A673 (cell line): ENCODE measurements at places on chromosomes 5 and 9. TPM values are rescaled to one million over a fixed set of nuclear protein-coding genes. Genes with fewer than 3 reads are reported as not detected.

Gene PCDHA9
- 0.33 and 0.37 TPM in 2 replicates for total RNA-seq

Gene CD14
- total RNA-seq, result 0.41 and 0.48 TPM in 2 replicates

Gene IFNA17
- total RNA-seq, result not detected in 2 replicates

Gene LCN9
- not detected in 2 replicates for total RNA-seq

Gene ARL10
- 13.6 and 15.8 TPM in 2 replicates for total RNA-seq

Gene LRRC19
- total RNA-seq, result not detected in 2 replicates

Gene CHSY3
- total RNA-seq, result not detected in 2 replicates

Gene CARD6
- 7.1 and 8.9 TPM in 2 replicates for total RNA-seq

Gene ARSI
- total RNA-seq, result 0.15 and 0.30 TPM in 2 replicates

Gene DHFR
- 125 and 126 TPM in 2 replicates for total RNA-seq

Gene PCDHB14
- 6.9 and 7.4 TPM in 2 replicates for total RNA-seq

Gene VPS13A
- total RNA-seq, result 32.2 and 39.5 TPM in 2 replicates

Gene SLCO4C1
- total RNA-seq, result 0.13 and 0.55 TPM in 2 replicates

Gene PDE8B
- 0.69 and 0.85 TPM in 2 replicates for total RNA-seq

Gene ALDH1A1
- 8.7 and 8.8 TPM in 2 replicates for total RNA-seq

Gene ACER2
- 0.70 and 0.84 TPM in 2 replicates for total RNA-seq

Gene POLR3G
- total RNA-seq, result 10.6 and 11.8 TPM in 2 replicates

Gene SSBP2
- 42.8 and 53.7 TPM in 2 replicates for total RNA-seq

Gene SPATA9
- total RNA-seq, result not detected in 2 replicates

Gene DOCK8
- not detected in 2 replicates for total RNA-seq

Gene PCDHGA3
- 0.85 and 0.97 TPM in 2 replicates for total RNA-seq

Gene GPR150
- 0.13 and 0.15 TPM in 2 replicates for total RNA-seq

Gene SHOC1
- not detected in 2 replicates for total RNA-seq

Gene TMOD1
- total RNA-seq, result 0.09 and 0.24 TPM in 2 replicates

Gene PCDHGA1
- total RNA-seq, result 2.2 and 2.3 TPM in 2 replicates

Gene MYMK
- total RNA-seq, result not detected in 2 replicates

Gene RASGEF1C
- not detected in 2 replicates for total RNA-seq

Gene CDK9
- total RNA-seq, result 68.0 and 77.7 TPM in 2 replicates

Gene ADGRD2
- not detected in 2 replicates for total RNA-seq

Gene ROPN1L
- total RNA-seq, result 0.24 and 0.39 TPM in 2 replicates

Gene SV2C
- total RNA-seq, result 3.1 and 4.1 TPM in 2 replicates

Gene ADCY2
- 0.28 and 0.34 TPM in 2 replicates for total RNA-seq

Gene BTNL9
- not detected in 2 replicates for total RNA-seq

Gene TDRD7
- total RNA-seq, result 3.6 and 4.9 TPM in 2 replicates

Gene LVRN
- not detected in 2 replicates for total RNA-seq

Gene KCNV2
- total RNA-seq, result not detected in 2 replicates

Gene PCDHGB2
- 6.2 and 6.5 TPM in 2 replicates for total RNA-seq

Gene JAKMIP2
- 67.4 and 85.5 TPM in 2 replicates for total RNA-seq

Gene IFNE
- total RNA-seq, result not detected in 2 replicates

Gene F2RL1
- 0.32 and 0.39 TPM in 2 replicates for total RNA-seq

Gene NUTM2G
- not detected in 2 replicates for total RNA-seq

Gene C8G
- 0.74 and 0.75 TPM in 2 replicates for total RNA-seq

Gene PROB1
- total RNA-seq, result 0.82 and 1.0 TPM in 2 replicates

Gene AK3
- total RNA-seq, result 93.1 and 93.6 TPM in 2 replicates

Gene GPR151
- total RNA-seq, result not detected in 2 replicates

Gene ANXA2R
- 1.4 and 1.9 TPM in 2 replicates for total RNA-seq

Gene CFAP157
- total RNA-seq, result not detected in 2 replicates

Gene GRM6
- total RNA-seq, result not detected in 2 replicates

Gene FSD1L
- total RNA-seq, result 9.1 and 9.8 TPM in 2 replicates

Gene PLAC8L1
- 1.9 and 2.7 TPM in 2 replicates for total RNA-seq

Gene TTC1
- 61.1 and 66.5 TPM in 2 replicates for total RNA-seq

Gene SPINK1
- total RNA-seq, result not detected in 2 replicates

Gene SLC6A18
- total RNA-seq, result not detected in 2 replicates

Gene PCSK1
- total RNA-seq, result 0.87 and 0.92 TPM in 2 replicates

Gene BBLN
- 41.9 and 50.2 TPM in 2 replicates for total RNA-seq

Gene VAV2
- 16.4 and 18.0 TPM in 2 replicates for total RNA-seq

Gene SLC6A3
- not detected in 2 replicates for total RNA-seq

Gene SLIT3
- not detected in 2 replicates for total RNA-seq

Gene PCDHGA11
- 34.9 and 35.5 TPM in 2 replicates for total RNA-seq
